Upper lobe of left lung (tissue), 6 donors: ENCODE measurements at places on chromosomes 1 and 21. TPM values are rescaled to one million over a fixed set of nuclear protein-coding genes. Genes with fewer than 3 reads are reported as not detected.

DNA sequence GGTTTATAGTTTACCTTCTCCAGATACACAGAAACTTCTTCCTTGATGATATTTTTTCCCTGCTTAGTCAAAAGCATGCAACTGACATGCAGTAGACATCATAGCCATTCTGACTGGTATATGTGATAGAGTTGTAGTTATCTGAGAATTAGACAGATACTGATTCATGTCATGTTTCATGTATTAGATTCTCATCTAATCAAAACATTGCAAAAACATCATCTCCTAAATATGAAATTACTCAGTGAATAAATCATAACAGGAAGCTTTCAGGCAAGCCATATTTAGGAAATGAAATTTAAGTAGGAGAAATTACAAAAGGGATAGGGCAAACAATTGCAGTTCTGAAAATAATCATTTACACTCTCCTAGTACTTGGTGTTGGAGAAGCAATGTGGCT is 38.4 kb upstream of the ASB17 start:
- no peak for DNase-seq
- no peaks in the 10 kb centered on the region for H3K36me3 ChIP-seq
- H3K27me3 ChIP-seq, result no peaks in the 10 kb centered on the region
- no peak overlapping the region for H3K4me3 ChIP-seq
- no peak overlapping the region for H3K27ac ChIP-seq
- H3K4me1 ChIP-seq, result no peaks in the 10 kb centered on the region

- peak overlapping the region; percentile 95 for H3K4me3 ChIP-seq
- H3K4me1 ChIP-seq, result peaks cover 32% of the 10 kb centered on the region
- H3K27ac ChIP-seq, result no peak overlapping the region
- no peaks in the 10 kb centered on the region for H3K36me3 ChIP-seq
- H3K27me3 ChIP-seq, result no peaks in the 10 kb centered on the region
Observed at GRCh38 chr1:9294405-9294773, 1.7 kb downstream of the SPSB1 start.

DNA sequence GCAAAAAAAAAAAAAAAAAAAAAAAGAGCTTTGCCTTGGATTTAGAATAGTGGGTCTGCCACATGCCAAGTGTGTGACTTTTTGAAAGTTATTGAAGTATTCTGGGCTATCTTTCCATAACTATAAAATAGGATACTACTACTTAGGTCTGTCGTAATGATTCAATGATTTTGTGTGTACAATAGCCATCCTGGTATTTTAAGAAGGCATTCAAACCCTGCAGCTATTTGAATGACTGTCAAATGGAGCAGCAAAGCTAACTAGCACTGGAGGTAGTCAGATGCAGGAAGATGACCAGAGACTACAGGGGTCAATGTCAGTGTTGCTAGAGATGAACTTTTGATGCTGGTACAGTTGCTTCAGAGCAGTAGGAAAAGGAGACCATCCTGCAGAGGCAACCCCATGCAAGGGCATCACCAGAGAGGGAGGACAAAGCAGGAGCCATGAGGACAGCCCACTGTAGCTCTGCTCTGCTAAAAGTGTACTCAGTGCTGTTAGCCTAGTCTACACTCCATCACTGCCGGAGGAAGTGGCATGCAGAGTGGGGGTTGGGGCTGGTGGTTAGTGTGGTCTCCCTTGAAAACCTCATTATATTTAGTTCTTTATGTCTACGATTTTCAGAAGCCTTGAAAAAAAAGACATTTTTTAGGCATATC is 29.0 kb downstream of the DUSP10 start:
- no peaks in the 10 kb centered on the region for H3K27me3 ChIP-seq
- H3K4me1 ChIP-seq, result peaks cover 42% of the 10 kb centered on the region
- H3K4me3 ChIP-seq, result no peak overlapping the region

DNA sequence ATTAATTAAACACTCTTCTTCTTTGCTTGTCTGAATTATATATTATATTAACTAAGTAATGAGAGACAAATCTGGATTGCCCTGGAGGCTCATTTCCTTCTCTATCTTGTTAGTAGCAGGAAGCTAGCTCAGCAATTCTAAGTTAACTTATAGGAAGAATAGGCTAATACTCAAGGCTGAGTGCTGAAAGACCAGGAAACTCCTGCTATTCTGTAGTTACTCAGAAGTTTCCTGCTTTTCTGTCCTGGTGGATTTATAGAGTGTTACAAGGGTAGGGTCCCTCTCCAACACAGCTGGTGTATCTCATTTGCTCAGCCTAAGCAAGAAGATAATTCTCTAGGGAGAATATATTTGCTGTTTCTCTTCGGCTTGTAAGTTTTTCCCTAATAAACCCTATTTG is 29.2 kb downstream of the HSPA13 start:
- no peaks in the 10 kb centered on the region for H3K27me3 ChIP-seq
- no peak overlapping the region for H3K4me3 ChIP-seq
- no peaks in the 10 kb centered on the region for H3K4me1 ChIP-seq
- no peaks in the 10 kb centered on the region for H3K36me3 ChIP-seq

- no peak overlapping the region for H3K4me3 ChIP-seq
- H3K27me3 ChIP-seq, result no peaks in the 10 kb centered on the region
- no peak overlapping the region for H3K27ac ChIP-seq
Observed at GRCh38 chr1:172068334-172068733, 227.0 kb downstream of the DNM3 start.

- no peak overlapping the region for H3K4me3 ChIP-seq
- H3K27ac ChIP-seq, result no peak overlapping the region
- peak; percentile 79 for DNase-seq
Observed at GRCh38 chr1:15428815-15429435, 9.3 kb upstream of the CTRC start.

The DCST1 gene
- not detected for total RNA-seq

The AHDC1 gene
- total RNA-seq, result 31.4 TPM

DNA sequence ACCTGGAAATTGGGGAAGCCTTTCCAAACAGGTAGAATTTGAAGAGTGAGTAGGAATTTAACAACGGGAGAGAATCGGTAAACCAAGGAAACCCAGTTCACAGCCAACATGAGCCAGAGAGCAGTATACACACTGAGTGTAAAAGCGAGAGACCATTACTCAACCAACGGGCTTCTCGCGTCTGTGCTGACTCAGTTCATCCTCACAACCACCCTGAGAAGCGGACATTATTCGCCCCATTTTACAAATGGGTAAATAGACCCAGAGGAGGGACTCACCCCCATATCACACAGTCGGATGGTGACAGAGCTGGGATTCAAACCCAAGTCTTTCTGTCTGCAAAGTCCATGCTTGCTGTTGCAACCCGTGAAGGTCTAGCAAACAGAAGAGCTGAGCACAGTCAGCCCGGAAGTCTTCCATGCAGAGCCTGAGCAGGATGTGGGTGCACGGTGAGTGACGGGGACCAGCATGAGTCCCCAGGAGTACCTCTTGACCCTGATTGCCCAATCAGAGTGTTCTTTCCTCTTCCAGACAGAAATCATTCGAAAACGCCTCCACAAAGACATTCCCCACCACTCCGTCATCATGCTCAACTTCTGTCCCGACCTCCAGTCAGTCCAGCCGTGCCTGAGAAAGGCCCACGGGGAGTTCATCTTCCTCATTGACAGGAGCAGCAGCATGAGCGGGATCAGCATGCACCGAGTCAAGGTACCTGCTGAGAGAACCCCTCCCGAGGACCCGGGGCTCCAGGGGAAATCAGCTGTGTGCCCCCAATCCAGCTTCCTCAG is 32.3 kb downstream of the VWA5B1 start:
- peaks cover 14% of the 10 kb centered on the region for H3K4me1 ChIP-seq
- peak; percentile 31 for DNase-seq
- no peaks in the 10 kb centered on the region for H3K27me3 ChIP-seq
- H3K4me3 ChIP-seq, result no peak overlapping the region
- peak overlapping the region; percentile 32 for H3K27ac ChIP-seq

The PCNT gene
- 24.9 TPM for total RNA-seq

The GJB5 gene
- total RNA-seq, result not detected

DNA sequence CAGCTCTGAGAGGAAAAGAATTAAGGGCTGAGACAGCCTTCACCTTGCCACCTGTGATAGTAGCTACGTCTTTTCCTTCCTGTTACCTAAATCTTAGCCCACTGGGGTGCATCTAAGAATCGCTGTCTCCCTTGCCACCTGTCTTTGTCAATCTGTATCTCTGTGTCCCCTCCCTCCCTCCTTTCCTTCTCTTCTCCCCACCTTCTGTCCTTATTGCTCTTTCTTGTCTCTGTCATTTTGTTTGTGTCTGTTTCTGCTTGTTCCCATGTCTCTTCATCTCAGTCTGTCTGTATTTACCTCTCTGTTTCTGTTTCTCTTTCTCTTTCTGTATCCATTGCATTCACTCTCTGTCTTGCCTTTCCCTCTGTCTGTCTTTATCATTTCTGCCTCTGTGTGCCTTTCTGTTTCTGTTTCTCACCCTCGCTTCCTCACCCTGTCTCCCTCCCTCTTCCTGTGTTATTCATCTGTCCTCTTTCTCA is 30.2 kb downstream of the SLC22A15 start:
- no peak overlapping the region for H3K27ac ChIP-seq
- no peak overlapping the region for H3K4me3 ChIP-seq
- H3K27me3 ChIP-seq, result no peaks in the 10 kb centered on the region
- no peak for DNase-seq

DNA sequence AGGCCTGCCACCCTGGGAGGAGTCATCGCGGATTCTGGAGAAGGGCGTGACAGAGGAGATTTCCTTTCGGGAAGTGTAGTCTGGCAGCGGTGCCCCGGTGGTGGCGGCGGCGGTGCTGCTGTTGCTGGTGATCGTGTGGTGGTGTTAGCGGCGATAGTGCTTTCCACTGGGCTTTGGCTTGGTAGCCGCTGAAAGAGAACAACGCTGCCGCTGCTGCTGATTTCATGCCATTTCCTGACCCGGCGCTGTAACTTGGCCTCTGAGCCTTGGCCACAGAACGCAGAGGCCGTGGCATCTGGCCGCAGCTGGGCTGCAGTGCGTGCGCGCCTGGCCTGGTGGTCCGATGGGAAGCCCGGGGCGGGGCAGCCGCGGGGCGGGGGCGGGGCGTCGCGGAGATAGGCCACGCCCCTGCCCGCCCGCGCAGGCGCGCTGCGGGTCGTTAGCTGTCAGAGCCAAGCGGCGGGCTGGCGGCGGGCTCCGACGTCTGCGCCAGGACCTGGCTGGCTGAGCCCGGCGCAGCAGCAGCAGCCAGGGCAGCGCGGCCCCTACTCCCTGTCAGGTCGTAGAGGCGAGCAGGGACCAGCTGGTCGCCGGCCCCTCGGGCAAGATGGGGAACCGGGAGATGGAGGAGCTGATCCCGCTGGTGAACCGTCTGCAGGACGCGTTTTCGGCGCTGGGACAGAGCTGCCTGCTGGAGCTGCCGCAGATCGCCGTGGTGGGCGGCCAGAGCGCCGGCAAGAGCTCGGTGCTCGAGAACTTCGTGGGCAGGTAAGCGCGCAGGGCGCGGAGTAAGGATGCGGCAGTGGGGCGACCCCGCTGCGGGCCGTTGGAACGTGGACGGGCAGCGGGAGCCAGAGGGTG is at the start of gene DNM3:
DNM3 (plus strand) TSS at position 449 of the 861 bp plus-strand sequence; CDS start at position 608, 159 bp downstream.
- no peaks in the 10 kb centered on the region for H3K36me3 ChIP-seq
- H3K27me3 ChIP-seq, result no peaks in the 10 kb centered on the region
- H3K4me3 ChIP-seq, result peak within 1 kb of the TSS; percentile 62
- H3K4me1 ChIP-seq, result peaks cover 15% of the 10 kb centered on the region
- H3K27ac ChIP-seq, result peak within 1 kb of the TSS; percentile 81

The SYCP1 gene
- total RNA-seq, result not detected

GRCh38 chr1:182192966-182193365 is 131.5 kb upstream of the ZNF648 start:
- peaks cover 12% of the 10 kb centered on the region for H3K4me1 ChIP-seq
- no peak for DNase-seq
- H3K27ac ChIP-seq, result no peak overlapping the region
- H3K27me3 ChIP-seq, result no peaks in the 10 kb centered on the region
- H3K4me3 ChIP-seq, result no peak overlapping the region

The SLC16A4 gene
- 7.8 TPM for total RNA-seq

- no peak overlapping the region for H3K4me3 ChIP-seq
- peaks cover 15% of the 10 kb centered on the region for H3K27me3 ChIP-seq
- H3K4me1 ChIP-seq, result peaks cover 12% of the 10 kb centered on the region
- H3K36me3 ChIP-seq, result no peaks in the 10 kb centered on the region
- DNase-seq, result no peak
Observed at GRCh38 chr1:170657275-170657853, 6.6 kb upstream of the PRRX1 start.

The NHLH1 gene
- total RNA-seq, result not detected

DNA sequence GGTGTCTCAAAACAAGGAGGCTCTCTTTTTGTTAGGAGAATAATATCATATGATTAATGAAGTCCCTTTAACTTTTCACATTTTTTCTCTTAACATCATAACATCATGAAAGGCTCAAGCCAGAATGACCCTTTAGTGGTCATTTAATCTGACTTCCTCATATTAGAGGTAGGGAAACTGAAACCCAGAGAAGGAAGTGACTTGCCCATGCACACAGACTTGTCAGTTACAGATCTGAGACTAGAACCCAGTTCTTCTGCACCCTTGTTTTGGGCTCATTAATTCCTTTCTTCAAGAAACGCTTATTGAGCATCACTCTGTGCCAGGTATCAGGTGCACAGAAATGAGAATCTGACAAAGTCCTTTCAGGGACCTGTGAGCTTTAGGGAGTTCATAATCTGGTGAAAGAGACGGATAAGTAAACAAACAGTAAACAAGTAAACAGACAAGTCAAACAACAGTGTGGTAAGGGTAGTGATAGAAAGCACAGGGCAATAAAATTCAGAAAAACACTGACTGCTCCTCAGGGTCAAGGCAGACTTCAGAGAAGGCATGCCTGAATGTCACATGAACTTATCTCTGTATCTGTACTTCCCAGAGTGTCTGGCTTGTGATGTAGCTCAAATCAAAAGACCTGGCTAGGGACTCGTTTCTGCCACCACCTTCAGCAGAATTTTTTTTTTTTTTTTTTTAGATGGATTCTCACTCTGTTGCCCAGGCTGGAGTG is 38.3 kb upstream of the OSBPL9 start:
- no peak overlapping the region for H3K27ac ChIP-seq
- DNase-seq, result no peak
- no peaks in the 10 kb centered on the region for H3K27me3 ChIP-seq
- H3K36me3 ChIP-seq, result no peaks in the 10 kb centered on the region
- no peaks in the 10 kb centered on the region for H3K4me1 ChIP-seq

DNA sequence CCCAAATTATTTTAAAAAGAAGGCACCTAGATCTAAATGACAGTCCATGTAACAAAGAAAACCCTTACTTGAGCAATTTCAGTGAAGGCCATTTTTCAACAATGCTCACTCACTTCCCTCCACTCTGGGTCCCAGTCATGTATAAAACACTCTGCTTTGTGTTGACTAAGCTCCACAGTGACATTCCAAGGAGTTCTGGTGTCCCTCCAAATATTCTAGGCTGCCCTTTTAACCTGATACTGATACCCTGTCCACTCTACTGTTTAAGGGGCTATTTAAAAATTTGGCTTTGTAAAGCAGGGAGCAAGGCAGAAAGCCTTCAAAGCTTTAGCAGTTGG is 73.6 kb downstream of the GNG12 start:
- no peak overlapping the region for H3K4me3 ChIP-seq
- peaks cover 11% of the 10 kb centered on the region for H3K4me1 ChIP-seq
- H3K27ac ChIP-seq, result peak overlapping the region; percentile 28
- DNase-seq, result no peak
- no peaks in the 10 kb centered on the region for H3K27me3 ChIP-seq
- H3K36me3 ChIP-seq, result no peaks in the 10 kb centered on the region

The IRF2BP2 gene
- 99.5 TPM for total RNA-seq
